ENCODE measurements at places on chromosomes 1 and 21.

DNA sequence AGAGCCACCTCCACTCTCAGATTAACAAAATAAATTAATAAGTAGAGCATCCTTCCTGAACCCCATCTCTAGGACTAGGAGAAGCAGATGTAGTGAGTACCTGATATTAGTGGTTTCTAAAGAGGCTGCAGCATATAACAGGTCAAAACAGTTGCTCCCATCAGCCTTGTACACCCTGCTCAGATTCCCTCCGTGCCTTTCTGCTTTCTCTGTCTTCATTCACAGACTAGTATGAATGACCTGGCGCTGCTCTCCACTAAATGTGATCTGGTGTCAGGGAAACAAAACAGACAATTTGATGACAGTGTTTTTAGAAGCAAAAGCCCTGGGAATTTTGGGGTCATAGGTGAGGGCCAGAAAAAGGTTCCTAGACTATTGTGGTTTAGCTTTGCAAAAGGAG lies 8.3 kb downstream of the SESN2 start:
- DNase-seq: no peak

DNA sequence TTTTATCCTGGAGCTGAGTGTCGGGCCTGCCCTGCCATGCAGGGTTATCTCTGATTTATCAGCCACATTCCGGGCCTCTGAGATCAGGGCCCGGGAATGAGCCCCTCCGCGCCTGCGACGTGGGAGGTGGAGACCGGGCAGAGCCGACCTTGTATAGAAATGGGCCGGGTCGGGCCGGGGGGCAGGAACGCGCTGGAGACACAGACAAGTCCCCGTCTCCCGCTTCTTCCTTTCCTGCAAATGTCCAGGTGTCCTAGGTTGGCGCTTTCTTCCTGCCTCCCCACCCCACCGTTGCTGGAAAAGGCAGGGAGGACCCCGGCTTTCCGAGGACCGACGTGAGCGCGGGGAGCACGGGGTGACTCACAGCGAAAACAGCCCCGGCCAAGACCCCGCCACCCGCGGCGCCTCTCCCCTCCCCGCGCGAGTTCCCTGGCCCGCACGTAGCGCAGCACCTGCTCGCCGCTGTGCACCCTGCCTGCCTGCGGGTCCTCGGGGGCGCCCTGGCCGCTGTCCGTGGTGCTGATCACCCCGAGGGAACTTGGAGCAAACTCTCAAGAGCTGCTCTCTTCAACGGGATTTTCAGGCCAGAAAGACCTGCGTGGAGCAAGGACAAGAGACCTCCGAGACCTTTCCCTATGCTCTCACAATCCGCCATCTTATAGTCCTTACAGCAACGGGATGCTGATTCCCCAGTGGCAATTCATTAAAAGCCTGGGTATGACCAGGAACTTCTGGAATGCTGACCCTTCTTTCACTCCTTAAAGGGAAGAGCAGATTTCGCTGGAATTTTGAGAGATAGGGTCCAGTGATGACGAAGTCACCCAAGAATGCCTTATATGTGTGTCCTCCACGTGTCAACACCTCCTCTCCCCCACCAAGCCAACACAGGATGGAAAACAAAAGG lies 475 bp upstream of the NPPB start:
- peak; percentile 81 for DNase-seq

GRCh38 chr1:186828611-186829454 lies at the start of gene PLA2G4A:
Gene PLA2G4A (plus strand): TSS chr1:186828949. CDS start chr1:186854355, 25,406 bp downstream.
- peak; percentile 5 for DNase-seq

GRCh38 chr1:68470388-68470970 lies 20.7 kb upstream of the RPE65 start:
- DNase-seq: no peak

DNA sequence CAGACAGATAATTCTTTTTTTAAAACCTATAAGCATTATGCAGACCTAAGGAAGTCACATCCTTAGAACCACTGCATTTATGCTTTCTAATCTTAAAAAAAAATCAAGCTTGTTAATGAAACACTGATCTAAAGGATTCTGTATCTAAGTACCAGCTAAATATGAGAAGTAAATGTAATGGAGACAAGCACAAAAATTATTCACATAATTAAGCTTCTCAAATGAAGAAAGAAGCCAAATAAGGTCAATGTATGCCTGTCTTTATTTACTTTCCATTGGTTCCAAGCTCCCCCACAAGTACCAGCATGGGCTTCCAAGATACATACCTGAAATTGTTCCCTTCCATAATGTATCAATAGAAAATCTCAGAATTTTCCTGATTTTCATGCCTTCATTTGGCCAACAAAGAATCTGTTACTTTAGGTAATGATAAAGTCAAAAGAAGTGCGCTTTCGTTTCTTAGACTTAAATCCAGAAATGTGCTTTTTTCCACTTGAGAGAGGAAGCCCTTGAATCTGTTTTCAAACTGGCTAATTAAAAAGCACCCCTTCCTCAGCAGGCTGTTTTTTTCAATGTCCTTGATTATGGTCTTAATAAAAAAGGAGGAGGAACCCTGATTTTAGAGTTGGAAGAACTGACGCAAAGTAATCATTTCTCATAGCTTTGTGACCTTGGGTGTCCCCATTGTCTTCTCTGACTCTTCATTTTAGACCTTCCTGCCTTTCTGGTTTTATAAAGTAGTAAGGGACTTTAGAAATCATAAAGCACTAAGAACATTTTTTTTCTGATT lies 3.8 kb downstream of the RGS2 start:
- DNase-seq: no peak

GRCh38 chr1:76426606-76427005 lies 352.1 kb downstream of the ST6GALNAC3 start:
- no peak for DNase-seq

DNA sequence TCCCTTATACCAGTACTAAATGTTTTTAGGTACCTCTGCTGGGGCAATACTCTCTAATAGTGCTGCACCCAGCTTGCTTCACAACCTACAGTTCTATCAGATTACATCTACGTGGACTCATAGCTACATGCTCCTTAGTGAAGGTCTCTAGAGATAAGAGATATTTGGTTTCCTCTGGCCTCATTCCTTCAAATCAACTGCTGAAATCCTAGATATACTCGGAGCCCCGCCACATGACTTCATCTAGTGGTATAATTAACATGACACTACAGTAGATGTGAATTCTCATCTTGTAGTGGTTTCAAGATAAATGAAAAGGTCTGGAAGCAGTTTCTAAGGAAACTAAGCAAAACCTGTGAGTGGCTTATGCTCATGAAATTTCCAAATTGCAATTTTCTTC lies 115.4 kb downstream of the SMYD2 start:
- DNase-seq: no peak

GRCh38 chr1:223707256-223708000 lies 4.9 kb upstream of the CAPN2 start:
- DNase-seq: no peak

- no peak for DNase-seq
Measured at GRCh38 chr1:167938080-167938636, 1.3 kb upstream of the MPC2 start.

- peak; percentile 48 for DNase-seq
Measured at GRCh38 chr1:30754684-30755171, 2.8 kb downstream of the LAPTM5 start.

DNA sequence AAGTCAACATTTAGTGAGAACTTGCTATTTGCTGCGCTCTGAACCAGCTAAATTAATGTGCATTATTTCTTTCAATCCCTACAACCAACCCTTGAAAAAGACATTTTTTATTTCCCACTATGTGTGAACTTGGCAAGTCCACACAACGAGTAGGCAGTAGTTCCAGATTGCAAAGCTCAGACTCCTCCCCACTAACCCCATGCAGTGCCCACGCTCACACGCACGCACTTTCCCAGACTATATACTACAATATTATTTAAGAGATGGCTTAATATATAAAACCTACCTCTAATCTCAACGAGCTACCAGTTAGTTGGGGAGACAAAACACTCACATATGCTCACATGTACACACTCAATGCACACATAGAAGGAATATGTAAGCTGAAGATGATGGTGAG lies 671.2 kb downstream of the LMO4 start:
- DNase-seq: no peak

- DNase-seq: peak; percentile 35
Measured at GRCh38 chr1:36446271-36446670, 4.0 kb downstream of the OSCP1 start.

GRCh38 chr1:27979151-27979858 lies 19.5 kb downstream of the XKR8 start:
- no peak for DNase-seq

DNA sequence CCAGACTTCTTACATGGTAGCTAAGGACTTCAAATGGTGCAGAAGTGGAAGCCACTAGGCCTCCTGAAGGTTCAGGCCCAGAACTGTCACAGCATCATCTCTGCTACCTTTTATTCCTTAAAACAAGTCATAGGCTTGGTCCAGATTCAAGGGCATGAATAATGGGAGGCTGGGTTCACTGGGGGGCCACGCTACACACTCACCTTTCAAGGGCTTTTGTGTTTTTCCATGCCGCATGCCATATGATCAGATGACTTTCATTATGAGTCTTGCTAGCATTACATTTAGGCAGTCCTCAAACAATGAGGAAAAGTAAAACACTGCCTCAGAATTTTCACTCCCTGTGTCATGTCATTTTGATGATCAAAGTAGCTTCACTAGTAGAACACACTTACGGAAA lies 83.4 kb downstream of the VPS26C start:
- DNase-seq: no peak

GRCh38 chr21:46665566-46665965 lies 30.1 kb downstream of the PRMT2 start:
- DNase-seq: no peak

DNA sequence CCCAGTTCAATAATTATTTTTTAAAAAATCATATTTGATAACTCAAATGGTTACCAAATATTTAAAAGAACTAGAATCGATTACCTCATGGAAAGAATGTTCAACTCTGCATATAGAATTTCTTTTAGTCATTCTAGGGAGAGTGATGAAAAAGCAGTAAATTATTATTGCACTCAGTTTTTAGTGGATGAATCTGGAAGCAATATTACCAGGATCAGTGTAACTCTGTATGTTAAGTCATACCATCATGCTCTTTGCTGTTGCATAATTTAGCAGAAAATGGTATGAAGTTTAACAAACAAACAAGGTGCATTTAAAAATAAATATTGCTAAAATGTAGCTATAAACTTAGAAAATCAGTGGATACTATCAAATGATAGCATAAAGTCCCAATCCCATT lies 46.1 kb upstream of the ARHGAP29 start:
- DNase-seq: no peak

DNA sequence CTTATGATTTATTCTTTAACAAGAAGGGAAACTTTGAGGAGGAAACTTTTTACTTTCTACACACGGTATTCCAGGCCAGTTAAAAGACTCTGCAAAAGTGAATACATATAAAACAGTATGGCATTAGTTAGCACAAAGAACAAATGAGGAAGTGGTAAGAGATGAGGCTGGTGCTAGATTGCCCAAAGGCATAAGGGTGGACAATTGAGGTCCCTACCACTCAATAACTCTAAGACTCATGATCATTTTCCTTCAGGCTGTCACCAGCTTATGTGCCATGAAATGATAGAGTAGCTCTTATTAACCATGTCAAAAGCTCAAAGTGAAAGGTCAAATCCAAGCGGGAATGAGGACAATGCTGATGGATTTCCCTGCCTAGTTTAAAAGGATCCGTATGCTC lies 124.5 kb downstream of the TBX15 start:
- no peak for DNase-seq

GRCh38 chr1:148166558-148167492 lies 14.7 kb upstream of the NBPF11 start:
- DNase-seq: no peak

GRCh38 chr1:2885001-2885400 lies 83.5 kb upstream of the TTC34 start:
- no peak for DNase-seq

GRCh38 chr1:80509965-80510522 lies 1290.7 kb upstream of the ADGRL2 start:
- no peak for DNase-seq

DNA sequence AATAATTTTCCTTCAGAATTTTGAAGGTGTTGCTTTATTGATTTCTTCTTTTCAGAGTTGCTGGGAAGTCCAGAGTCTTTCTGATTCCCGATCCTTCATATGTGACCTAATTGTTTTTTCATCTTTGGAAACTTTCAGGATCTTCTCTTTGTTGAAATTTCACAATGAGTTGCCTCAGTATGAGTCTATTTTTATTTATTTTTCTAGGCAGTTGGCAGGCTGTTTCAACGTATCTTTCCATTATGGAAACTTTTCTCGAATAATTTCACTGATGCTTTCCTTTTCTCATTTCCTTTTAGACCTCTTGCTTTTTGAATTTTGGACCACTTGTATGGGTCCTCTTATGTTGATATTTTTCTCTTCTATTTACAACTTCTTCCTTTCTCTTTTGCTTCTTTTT lies 354.3 kb downstream of the TGFB2 start:
- no peak for DNase-seq

DNA sequence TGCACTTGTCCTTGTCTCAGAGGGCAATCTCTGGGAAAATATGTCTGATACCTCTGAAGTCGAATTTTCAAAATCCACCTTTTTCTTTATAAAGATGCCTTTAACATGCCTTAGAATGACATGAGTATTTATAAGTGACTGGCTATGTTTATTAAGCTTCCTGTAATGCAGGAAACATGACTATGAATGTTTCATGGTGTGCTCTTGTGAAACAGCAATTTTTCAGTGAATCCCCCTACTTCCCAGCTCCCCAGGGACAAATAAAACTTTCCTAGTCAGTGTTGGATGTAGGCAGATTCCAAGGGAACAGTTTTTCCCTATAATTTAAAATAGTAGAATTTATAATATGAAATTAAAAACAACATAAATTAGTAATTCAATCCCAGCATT lies 437.0 kb downstream of the LMO4 start:
- DNase-seq: no peak

DNA sequence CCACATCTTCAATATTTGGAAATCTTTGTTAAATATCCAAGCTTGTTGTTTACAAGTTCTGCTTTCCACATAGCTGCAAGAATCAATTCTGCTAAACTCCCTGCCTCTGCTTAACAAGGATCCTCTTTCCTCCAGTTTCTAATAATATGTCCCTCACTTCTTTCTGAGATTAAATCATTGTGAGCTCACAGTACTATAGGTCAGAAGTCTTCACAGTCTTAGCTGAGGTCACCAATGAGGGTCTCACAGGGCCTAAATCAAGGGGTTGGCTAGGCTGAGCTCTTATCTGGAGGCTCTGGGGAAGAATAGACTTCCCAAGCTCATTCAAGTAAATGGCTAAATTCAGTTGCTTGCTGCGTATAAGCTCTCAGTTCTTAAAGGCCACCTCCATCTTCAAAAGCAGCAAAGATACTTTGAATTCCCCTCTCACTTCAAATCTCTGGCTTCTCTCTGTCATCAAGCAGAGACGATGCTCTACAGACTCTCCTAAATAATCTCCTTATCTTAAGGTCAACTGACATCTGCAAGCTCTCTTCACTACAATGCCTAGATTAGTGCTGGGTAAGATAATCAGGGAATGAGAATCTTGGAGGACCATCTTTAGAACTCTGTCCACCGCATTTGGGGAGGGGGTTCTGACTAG lies 175.3 kb downstream of the PLPPR4 start:
- DNase-seq: no peak

GRCh38 chr1:244444854-244445253 lies 6.9 kb downstream of the ADSS2 start:
- DNase-seq: no peak

DNA sequence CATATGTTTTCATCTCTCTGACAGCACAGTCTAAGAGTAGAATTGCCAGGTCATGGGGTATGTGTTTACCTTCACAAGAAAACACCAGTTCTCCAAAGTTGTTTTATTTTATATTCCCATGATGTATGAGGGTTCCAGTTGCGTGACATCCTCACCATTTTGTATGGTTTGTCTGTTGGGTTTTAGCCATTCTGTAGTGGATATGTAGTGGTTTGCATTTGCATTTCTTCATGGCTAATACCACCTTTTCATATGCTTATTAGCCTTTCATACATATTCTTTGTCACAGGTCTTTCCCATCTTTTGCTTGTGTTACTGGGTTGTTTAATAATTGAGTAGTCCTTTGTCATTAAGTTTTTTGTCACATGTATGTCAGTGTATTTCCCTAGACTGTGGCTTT lies 132.1 kb downstream of the DYRK1A start:
- DNase-seq: no peak
